ENCODE measurements at places on chromosomes 1 and 21.

- DNase-seq, result no peak
Measured at GRCh38 chr1:160359559-160360226, 7.2 kb upstream of the NHLH1 start.

DNA sequence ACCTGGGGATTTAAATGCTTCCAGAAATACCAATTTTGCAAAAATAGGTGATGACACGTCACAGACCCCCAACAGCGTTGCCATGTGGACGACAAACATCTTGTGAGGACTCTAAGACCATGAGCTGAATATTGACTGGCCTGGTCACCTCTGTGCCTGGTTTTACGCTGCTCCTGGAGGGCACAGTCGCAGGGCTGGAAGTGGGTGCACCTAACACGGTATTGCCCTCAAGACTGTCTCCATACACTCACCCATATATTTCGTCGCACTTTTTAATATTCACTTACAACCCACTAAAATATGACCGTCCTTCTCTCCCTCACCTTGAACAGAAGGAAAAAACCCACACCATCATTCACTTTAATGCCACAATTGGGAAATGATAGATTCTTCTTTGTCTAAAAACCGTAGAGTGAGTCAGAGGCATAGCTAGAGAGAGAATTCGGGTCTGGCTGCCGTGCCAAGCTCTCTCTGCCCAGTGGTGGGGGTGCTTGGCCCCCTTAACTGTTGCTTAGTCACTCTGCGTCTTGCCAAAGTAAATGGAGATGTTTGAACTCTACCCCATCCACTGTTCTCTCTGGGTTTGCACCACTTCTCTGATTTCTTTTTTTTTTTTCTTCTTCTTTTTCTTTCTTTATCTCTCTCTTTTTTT lies 40.8 kb upstream of the UTS2 start:
- DNase-seq, result no peak

DNA sequence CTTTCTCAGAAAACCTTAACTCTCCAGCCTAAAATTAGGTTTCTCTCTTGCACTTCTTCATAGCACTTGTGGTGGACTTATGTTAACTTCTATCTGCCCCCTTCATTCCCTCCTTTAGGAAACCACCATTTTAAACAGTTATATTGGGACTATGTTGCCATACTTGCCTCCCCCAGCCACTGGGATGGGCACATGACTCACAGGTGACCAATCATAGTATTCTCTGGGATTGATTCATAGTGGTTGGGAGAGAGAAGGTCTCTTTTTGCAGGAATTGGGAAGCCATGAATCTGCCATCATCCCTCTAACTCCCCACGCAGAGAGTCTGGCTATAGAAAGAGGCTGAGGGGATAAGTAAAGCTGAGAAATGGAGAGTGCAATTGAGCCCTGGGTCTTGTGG lies 50.4 kb upstream of the NRDC start:
- DNase-seq, result no peak

DNA sequence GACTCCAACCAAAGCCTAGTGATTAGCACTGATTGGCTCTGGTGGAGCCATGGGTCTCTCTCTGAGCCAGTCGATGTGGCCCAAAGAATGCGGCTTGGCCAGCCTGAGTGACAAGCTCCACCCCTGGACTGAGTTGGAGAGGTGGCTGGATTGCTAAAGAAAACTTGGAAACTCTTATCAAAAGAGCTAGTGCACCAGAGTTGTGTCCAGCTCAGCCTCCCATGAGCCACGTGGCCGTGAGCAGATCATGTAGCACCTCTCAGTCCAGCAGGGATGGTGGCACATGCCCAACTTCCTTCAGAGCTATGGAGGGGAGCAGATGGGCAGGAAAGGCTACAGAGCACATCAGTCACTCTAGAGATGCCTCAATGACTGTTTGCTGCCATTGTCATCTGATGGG lies 142.8 kb upstream of the VAMP3 start:
- DNase-seq, result no peak

DNA sequence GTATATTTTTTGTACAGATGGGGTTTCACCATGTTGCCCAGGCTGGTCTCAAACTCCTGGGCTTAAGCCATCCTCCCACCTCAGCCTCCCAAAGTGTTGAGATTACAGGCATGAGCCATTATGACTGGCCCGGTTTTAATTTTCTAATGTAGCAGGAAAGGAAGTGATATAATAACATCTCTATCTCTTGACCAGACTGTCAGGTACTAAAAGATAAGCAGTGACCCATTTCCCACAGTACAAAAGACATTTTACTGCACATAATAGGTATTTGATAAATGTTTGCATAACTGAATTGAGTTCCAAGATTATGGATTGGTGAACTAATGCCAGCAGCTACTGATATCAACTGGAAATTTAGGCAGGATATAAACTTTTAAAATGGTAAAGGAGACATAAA lies 4.0 kb downstream of the NVL start:
- no peak for DNase-seq

DNA sequence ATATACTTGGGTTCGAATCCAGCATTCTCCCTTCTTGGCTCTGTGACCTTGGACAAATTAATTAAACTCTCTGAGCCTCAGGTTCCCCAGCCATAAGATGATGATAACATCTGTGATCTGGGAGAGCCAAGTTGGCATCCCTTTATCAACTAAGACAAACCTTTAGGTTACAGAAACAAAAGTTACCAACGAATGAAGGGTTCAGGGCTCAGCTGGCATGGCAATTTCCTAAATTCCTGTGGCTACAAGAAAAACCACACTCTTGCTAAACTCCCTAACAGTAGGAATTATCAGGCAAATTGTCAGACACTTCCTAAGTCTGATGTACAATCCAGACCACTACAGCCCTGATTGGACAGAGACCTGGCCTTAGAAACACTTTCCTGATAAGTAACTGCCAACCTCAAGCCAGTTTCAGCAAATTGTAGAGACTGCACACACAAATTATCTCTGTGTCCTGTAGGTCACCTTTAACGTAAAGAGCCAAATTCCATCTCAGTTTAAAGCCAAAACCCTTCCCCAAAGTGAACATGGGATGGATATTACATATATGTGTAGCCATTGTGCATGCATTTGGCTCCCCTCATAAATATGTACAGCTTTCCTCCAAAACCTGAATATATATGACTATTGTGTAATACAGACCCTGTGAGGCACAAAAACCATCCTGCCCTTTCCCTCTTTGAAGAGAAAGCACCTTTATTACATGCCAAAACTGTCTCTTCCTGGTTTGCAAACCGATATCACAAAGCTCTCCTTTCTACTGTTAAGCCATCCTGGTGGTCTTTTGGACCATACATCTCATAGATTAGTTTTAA lies 39.5 kb upstream of the EDARADD start:
- no peak for DNase-seq

GRCh38 chr1:156901966-156902915 lies 8.7 kb downstream of the PEAR1 start:
- no peak for DNase-seq

GRCh38 chr21:35077975-35078374 lies 28.9 kb upstream of the RUNX1 start:
- no peak for DNase-seq

- no peak for DNase-seq
Measured at GRCh38 chr1:167462341-167462740, 56.0 kb downstream of the CD247 start.

DNA sequence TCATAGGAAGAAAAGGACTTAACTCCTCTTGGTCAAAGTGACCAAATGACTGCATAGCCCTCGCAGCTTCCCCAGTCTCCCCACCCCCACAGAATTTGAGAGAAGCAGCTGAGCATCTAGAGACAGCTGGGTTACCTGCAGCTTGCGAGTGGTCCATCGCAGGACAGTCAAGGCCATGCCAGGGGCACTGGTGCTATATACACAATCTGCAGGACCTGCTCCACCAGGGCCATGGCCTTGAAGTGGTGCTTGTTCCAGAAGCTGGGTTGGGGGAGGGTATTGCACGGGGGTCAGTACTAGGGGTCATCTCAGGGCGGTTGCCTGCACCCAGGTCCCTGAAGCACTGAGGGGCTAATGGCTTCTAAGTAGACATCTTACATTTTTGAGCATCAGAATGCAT lies 10.4 kb downstream of the MRTO4 start:
- no peak for DNase-seq

GRCh38 chr1:190608282-190608681 lies 130.6 kb upstream of the BRINP3 start:
- DNase-seq, result no peak

DNA sequence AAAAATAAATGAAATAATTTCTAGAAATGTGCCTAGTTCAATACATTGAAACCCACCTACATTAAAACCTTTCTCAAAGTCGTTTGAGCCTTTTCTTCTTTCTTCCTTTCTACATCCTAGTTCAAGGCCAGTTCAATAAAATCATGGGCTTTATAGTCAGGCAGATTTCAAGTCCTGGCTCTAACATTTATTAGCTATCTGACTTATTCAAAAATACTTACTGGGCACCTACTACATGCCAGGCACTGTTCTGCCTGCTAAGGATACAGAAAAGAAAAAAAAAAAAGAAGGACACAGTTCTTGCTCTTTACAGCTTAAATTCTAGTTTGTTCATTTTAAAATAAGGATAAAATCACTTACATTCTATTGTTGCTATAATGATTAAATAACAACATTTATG lies 134.2 kb upstream of the FGGY start:
- DNase-seq, result no peak

DNA sequence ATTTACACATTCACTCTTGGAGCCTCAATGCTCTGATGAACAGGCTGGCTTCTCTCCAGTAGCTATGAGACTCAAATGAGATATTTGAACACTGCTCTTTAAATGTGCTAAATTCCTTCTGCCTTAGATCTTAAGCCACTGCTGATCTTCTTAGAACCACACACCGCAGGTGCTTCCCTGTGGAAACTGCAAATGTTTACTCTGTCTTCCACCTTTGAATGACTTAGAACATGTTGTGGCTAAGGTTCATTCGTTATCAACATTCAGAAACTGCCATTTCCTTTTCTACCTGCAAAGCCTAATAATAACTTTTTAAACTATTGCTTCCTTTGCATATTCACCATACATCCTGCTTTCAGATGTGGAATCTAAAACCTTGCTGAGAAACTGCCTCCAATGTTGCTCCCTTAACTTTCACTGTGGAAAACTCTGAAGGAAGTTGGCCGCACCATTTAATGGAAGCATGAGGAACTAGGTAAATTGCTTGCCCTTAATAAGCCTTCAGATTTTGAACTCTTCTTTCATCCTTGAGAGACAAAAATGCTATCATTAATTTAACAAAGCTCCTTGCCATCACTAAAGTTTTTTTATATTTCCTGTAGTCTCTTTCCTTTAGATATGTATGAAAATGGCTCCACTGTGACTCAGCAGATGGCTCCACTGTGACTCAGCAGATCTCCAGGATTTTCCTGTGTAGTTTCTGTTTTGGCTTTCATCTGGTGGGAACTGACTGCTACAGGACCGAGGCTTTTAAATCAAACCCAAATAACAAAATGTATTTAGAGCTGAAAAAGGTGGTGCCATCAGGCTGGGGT lies 143.8 kb downstream of the TNFSF18 start:
- no peak for DNase-seq

GRCh38 chr1:206449565-206449964 lies 20.7 kb upstream of the IKBKE start:
- no peak for DNase-seq

DNA sequence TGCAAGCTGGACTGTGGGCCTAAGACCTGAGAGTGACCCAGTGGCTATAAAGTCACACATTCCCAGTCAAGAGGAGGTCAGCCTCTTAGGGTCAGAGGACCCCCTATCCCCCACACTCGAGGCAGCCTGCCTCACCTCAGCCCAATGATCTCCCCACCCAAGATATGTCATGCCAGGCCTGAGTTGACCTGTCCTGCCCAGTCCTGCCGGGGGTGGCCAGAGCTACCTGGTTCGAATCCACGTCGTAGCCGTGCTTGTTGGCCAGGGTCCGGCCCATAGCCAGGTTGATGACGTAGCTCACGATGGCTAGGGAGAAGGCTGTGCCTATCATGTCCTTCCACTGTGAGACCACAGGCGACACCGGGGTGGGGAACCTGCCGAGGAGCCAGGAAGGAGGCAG lies 15.6 kb downstream of the SLC26A9 start:
- DNase-seq, result no peak

- DNase-seq, result no peak
Measured at GRCh38 chr1:198520524-198521254, 19.8 kb downstream of the ATP6V1G3 start.

GRCh38 chr1:65503427-65503826 lies 83.0 kb downstream of the LEPR start:
- no peak for DNase-seq

DNA sequence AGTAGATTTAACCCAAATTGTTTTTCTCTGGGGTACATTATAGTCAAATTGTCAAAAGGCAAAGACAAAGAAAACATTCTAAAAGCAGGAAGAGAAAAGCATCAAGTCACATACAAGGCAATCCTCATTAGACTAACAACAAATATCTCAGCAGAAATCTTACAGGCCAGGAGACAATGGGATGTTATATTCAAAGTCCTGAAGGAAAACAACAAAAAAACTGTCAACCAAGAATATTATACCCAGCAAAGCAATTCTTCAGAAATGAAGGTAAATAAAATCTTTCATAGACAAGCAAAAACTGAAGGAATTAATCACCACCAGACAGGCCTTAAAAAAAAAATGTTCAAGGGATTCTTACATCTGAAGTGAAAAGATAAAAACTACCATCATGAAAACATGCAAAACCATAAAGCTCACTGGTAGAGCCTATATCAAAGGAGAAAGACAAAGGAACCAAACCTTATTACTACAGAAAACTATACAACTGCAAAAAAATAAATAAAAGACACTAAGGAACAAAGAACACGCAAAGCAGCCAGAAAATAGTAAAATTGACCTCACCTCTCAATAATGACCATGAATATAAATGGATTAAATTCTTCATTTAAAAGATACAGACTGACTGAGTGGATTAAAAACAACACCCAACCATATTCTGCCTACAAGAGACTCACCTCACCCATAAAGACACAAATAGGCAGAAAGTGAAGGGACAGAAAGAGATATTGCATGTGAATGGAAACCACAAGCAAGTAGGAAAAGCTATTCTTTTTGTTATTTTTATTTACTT lies 113.8 kb upstream of the ZC3H11B start:
- no peak for DNase-seq

- no peak for DNase-seq
Measured at GRCh38 chr1:223835754-223836153, 10.0 kb downstream of the TP53BP2 start.

- DNase-seq, result no peak
Measured at GRCh38 chr1:20443703-20444586, 42.1 kb downstream of the CAMK2N1 start.

DNA sequence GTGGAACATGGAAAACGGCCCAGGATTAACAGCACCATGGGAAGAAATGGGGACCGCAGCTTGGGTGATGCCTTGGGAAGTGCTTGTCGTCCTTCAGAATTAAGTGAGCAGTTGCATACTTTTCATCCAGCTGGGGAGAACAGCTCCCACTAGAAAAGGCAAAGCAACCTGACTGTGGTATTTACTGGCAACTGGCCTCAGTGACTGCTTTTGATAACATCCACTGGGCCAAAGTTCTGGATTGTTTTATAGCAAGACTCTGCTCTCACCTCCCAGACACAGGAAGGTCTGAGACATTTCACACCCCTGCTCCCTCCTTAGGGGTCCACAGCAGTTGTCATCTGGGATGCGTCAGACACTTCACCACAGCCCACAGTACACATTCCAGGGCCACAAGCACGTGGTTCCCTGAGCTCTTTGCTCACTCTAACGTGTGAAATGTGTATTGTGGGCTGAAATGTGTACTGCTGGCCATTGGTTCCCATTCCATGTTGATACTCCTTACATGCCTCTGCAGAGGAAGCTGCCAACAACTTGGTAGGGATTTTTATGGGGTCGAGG lies 6.6 kb downstream of the PAPPA2 start:
- no peak for DNase-seq

GRCh38 chr1:68162761-68163160 lies 69.6 kb downstream of the WLS start:
- no peak for DNase-seq

- no peak for DNase-seq
Measured at GRCh38 chr1:8639148-8639547, 178.3 kb downstream of the RERE start.

Measured in liver (tissue), 10 donors.